ENCODE measurements at places on chromosomes 5 and 9.

DNA sequence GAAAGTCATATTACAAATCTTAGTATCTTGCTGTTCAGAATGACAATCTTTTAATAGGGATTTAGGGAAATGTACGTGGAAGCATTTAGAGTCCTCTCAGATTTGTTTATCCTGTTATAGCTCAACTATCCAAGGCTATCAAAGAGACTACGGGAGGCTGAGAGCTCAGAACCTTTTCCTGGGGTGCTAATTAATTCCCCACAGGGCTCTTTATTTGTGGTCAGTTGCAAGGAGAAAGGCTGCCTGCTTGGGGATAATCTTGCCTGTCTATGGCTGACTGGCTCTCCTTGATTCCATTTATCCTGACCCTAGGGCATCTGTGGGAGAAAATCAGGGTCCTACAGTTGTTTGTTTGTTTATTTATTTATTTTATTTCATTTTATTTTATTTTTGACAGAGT lies 28.0 kb upstream of the RPS23 start:
- DNase-seq: no peak

DNA sequence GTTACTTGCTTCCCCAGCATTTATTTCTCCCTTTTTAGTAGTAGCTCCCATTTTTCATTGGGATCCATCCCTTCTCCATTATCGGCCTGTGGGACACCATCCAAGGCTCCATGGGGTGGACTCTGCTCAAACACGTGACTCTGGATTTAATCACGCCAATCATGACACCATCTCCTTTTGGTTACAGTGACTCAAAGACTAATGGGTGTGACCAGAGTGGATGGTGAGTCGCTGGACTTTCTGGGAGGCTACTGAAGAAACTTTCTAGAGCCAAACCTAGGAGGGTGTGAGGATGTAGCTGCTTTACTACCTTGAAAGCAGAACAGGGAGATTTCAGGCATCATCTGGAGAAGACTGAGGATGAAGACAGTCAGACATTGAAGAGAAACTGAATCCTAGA lies 93.1 kb downstream of the PJA2 start:
- no peak for DNase-seq

DNA sequence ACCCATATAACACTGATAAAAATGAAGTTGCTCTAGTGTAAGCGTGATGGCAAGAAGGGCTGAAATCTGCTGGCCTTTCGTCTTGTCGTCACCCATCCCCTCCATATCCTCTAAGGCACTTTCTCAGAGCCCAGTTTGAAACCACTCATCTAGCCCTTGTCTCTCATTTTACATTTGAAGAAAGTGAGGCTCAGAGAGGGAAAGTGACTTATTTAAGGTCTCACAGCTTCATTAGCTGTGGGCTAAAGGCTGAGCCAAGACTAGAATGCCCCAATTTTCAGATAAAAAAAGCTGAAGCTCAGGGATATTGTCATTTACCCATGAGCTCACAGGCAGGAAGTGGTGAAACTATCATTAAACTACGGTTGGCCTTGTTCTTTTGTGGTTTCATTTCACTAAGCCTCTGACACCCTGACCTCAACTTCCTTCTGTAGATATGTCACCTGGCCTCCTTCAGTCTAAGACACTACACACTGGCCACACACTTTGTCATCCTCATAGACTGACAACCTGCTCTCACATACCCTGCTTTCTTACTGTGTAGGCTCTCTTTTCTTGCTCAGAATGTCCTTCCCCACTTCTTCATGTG lies 176.7 kb upstream of the DMAC1 start:
- peak; percentile 91 for DNase-seq

DNA sequence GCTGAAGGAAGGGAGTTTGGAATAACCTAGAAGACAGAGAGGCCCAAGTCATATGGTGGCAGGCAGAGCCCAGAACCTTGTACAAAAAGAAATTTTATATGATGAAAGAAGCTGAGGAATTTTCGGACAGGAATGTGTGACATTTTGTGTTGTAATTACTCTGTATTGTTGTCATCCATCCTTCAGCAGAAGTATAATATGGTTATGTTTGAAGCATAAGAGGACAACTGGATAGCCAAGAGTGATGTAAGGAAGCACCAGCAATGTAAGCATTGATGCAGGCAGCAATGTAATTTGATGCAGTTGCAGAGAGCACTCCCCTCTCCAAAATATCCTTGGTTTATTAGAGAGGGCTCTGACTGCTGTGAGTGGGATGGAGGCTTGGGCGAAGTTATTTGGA lies 19.1 kb upstream of the SNX2 start:
- no peak for DNase-seq

Measured in activated CD4-positive, alpha-beta T cell treated with anti-CD3 and anti-CD28 coated beads, Interleukin-2, Interleukin-4, amounts not matched to agents 100 ng/mL and 50 ng/mL, durations not matched to agents 16 hours and 8 hours (primary cell).